ENCODE measurements at places on chromosomes 16 and 17. TPM values are rescaled to one million over a fixed set of nuclear protein-coding genes. Genes with fewer than 3 reads are reported as not detected.

GRCh38 chr17:78974635-78975591 lies 4.8 kb downstream of the LGALS3BP start:
- peak overlapping the region; percentile 70 for H3K4me3 ChIP-seq
- peak; percentile 81 for DNase-seq
- H3K4me1 ChIP-seq = peaks cover 30% of the 10 kb centered on the region
- peak overlapping the region; percentile 98 for H3K27ac ChIP-seq

DNA sequence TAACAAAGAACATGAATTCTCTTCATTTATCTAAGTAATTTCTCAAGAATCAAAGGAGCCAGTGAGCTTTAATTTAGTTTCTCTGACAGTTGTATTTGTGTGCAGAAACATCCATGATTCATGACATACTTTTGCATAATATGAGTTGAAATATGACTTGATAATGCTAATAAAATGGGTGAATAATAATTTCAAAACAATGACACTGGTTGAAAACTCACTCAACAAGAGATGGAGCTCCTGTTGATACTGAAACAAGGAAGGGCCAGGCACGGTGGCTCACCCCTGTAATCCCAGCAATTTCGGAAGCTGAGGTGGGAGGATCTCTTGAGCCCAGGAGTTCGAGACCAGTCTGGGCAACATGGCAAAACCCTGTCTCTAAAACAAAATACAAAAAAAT lies 147.0 kb downstream of the MAP2K6 start:
- H3K36me3 ChIP-seq = no peaks in the 10 kb centered on the region
- DNase-seq = no peak
- no peak overlapping the region for H3K4me3 ChIP-seq
- no peak overlapping the region for H3K27ac ChIP-seq

GRCh38 chr17:19017401-19017800 lies 12.8 kb upstream of the FAM83G start:
- no peaks in the 10 kb centered on the region for H3K36me3 ChIP-seq
- no peak overlapping the region for H3K27ac ChIP-seq
- no peak overlapping the region for H3K4me3 ChIP-seq
- peaks cover 14% of the 10 kb centered on the region for H3K27me3 ChIP-seq
- H3K4me1 ChIP-seq = peaks cover 6% of the 10 kb centered on the region

DNA sequence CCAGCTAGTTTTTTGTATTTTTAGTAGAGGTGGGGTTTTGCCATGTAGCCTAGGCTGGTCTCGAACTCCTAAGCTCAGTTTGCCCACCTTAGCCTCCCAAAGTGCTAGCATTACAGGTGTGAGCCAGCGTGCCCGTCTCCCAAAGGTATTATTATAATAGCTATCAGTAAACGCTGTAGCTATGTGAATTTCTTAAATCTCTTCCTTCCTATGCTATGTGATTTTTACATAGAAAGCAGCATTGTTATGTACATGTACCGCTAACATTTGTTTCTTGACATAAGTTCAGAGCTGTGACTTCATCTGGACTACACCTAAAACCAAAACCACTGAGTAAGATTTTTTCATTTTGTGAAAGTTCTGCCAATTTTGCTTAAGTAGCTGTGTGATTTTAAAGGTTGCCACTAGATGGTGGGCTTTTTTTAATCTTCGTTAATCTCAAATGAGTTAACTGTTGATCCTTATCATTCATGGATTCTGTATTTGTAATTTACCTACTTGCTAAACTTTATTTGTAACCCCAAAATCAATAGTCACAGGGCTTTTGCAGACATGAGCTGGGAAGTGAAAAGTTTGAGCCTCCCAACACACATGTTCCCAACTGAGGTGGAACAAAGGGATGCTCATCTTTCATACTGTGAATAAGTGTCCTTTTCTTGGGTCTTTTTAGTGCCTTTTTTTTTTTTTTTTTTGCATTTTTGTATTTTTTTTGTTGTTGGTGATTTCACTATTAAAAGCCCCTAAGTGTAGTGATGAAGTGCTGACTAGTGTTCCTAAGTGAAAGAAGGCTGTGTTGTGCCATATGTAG lies 21.9 kb downstream of the PRKAR1A start:
- DNase-seq = no peak
- H3K4me1 ChIP-seq = peaks cover 5% of the 10 kb centered on the region
- no peak overlapping the region for H3K27ac ChIP-seq
- H3K4me3 ChIP-seq = no peak overlapping the region

GRCh38 chr17:1574697-1575471 lies 12.3 kb upstream of the PITPNA start:
- no peaks in the 10 kb centered on the region for H3K36me3 ChIP-seq
- no peak overlapping the region for H3K4me3 ChIP-seq
- DNase-seq = no peak
- H3K27ac ChIP-seq = no peak overlapping the region
- peaks cover 5% of the 10 kb centered on the region for H3K27me3 ChIP-seq
- H3K4me1 ChIP-seq = peaks cover 8% of the 10 kb centered on the region

GRCh38 chr17:67316781-67317180 lies 49.6 kb downstream of the PSMD12 start:
- H3K4me3 ChIP-seq = no peak overlapping the region
- no peak for DNase-seq
- no peak overlapping the region for H3K27ac ChIP-seq
- H3K36me3 ChIP-seq = no peaks in the 10 kb centered on the region
- no peaks in the 10 kb centered on the region for H3K27me3 ChIP-seq
- no peaks in the 10 kb centered on the region for H3K4me1 ChIP-seq

Gene SCARF1
- 4.0 TPM for total RNA-seq

All from glutamatergic neuron (in vitro differentiated cells).